ENCODE measurements at places on chromosomes 2 and 18.

DNA sequence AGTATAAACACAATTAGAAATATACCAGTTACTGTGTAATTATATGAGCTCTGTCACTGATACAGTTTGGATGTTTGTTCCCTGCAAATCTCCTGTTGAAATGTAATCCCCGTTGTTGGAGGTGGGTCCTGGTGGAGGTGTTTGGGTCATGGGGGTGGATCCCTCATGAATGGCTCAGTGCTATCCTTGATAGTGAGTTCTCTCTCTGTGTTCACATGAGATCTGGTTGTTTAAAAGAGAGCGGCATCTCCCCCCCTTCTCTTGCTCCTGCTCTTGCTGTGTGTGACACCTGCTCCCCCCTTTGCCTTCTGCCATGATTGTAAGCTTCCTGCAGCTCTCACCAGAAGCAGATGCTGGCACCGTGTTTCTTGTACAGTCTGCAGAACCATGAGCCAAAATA, 24.1 kb downstream of the MTX2 start:
- DNase-seq: no peak

GRCh38 chr2:6526093-6526824, 339.4 kb downstream of the CMPK2 start:
- no peak for DNase-seq

GRCh38 chr2:34851804-34852203, 1252.7 kb upstream of the FAM98A start:
- no peak for DNase-seq

- no peak for DNase-seq
Measured at GRCh38 chr2:95019572-95019971, 5.9 kb upstream of the MAL start.

- DNase-seq: peak; percentile 37
Measured at GRCh38 chr2:985317-985898, 34.8 kb downstream of the SNTG2 start.

- no peak for DNase-seq
Measured at GRCh38 chr2:46632349-46632748, 153.0 kb downstream of the TMEM247 start.

DNA sequence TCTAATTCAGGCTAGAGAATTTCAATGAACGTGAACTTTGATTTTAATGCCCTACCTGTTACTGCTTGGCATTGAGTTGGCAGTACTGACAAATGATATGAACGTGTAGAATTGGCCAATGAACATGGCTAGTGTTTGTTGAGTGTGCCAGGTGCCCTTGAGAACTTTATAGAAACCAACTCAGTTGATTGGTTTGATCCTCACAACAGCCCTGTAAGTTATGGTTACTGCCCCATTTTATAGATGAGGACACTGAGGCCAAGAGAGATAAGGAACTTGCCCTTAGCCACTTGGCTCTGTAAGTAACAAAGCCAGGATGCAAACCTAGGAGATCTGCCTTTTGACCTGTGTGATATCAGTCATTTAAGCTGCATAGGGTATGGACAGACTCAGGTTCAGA, 275.7 kb downstream of the NEDD4L start:
- DNase-seq: no peak

DNA sequence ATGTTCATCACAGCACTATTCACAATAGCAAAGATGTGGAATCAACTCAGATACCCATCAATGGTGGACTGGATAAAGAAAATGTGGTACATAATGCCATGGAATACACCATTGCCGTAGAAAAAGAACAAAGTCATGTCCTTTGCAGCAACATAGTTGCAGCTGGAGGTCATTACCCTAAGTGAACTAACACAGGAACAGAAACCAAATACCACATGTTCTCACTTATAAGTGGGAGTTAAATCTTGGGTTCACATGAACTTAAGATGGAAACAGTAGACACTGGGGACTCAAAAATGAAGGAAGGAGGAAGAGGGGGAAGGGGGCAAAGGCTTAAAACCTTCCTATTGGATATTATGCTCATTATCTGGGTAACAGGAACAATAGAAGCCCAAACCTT, 228.1 kb upstream of the RAB6C start:
- no peak for DNase-seq

DNA sequence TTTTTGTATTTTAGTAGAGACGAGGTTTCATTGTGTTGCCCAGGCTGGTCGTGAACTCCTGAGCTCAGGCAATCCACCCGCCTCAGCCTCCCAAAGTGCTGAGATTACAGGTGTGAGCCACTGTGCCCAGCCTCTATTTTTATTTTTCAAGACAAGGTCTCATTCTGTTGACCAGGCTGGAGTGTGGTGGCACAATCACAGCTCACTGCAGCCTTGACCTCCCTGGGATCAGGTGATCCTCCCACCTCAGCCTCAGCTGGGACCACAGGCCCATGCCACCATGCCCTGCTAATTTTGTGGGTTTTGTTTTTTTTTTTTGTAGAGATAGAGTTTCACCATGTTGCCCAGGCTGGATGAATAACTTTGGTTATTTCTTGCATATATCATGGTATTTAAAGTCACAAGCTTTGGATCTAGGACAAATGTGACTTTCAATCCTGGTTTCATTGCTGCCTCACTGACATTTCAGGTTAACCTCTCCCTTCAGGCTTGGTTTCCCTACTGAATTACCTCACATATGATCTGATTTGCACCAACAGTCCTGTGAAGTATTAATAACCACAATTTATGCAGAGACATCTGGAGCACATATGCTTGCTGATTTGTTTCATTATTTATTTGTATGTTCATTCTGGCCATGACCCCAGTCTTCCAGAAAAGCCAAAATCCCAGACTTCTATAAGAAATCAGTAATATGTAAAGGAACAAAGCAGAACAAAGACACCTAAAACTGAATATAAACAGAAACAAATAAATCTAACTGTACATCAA, 17.5 kb upstream of the RAB31 start:
- no peak for DNase-seq

GRCh38 chr2:1518867-1519530, 105.7 kb downstream of the TPO start:
- no peak for DNase-seq

GRCh38 chr2:112020561-112020960, 34.5 kb upstream of the TMEM87B start:
- no peak for DNase-seq

DNA sequence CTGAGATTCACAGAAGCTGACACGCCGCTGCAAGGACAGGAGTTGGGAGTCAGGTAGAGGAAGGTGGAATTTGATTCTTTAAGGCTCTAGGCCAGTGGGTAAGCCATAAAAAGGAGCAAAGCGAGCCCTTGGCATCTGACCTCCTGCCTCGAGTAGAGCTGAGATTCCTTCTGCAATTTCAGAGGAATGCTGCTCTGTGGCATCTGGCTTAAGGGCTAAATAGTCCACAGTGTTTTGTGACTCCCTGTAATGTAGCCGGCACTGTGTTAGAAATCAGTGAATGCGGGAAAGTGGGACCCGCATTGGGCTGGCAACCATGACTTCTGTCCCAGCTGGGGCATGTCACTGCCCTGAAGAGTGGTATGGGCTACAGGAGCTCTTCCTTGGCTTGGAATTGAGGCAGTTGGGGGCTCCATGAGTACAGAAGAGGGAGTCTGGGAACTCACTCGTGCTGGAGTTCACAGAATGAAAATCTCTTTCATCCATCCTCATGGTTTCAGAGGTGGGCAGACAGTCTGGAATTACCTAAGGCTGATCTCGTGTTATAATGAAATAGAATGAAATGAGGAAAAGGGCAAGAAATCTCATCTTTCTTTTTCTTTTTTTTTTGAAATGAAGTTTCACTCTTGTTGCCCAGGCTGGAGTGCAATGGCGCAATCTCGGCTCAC, 12.7 kb upstream of the MYCN start:
- DNase-seq: no peak

- peak; percentile 59 for DNase-seq
Measured at GRCh38 chr2:62306751-62307468, 111.0 kb downstream of the B3GNT2 start.

GRCh38 chr2:240398661-240399267, 36.7 kb upstream of the GPC1 start:
- no peak for DNase-seq

- DNase-seq: no peak
Measured at GRCh38 chr2:131827481-131828163, 299.9 kb downstream of the CCDC74A start.

DNA sequence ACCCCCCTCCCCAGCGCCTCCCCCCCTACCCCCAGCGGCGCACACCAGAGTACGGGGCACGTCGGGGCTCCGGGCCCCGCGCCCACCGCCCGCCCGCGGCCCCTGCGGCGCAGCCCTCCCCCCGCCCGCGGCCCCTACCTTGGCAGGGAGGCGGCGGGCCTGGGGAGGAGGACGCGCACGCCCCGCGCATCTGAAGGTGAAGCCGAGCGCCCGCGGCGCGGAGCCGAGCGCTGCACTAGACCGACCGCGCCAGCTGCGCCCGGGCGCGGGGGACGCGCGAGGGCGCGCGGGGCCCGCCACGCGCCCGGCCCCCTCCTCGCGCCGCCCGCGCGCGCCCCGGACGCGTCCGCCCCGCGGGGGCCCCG, at the start of gene ZNF516:
Gene ZNF516 (minus strand): TSS at position 237 of the 365 bp plus-strand sequence. CDS start 52,188 bp downstream, outside the sequence.
- DNase-seq: peak; percentile 27

GRCh38 chr2:232349546-232349945, 29.0 kb upstream of the ALPP start:
- DNase-seq: no peak

DNA sequence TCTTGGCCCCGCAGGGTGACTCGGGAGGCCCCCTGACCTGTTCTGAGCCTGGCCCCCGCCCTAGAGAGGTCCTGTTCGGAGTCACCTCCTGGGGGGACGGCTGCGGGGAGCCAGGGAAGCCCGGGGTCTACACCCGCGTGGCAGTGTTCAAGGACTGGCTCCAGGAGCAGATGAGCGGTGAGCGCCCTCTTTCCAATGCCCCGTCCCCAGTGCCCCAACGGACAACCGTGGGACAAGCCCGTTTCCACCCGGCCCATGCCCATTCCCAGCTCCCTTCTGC, 2.6 kb upstream of the CHRND start:
- no peak for DNase-seq

- DNase-seq: no peak
Measured at GRCh38 chr18:28382215-28382879, 205.4 kb upstream of the CDH2 start.

DNA sequence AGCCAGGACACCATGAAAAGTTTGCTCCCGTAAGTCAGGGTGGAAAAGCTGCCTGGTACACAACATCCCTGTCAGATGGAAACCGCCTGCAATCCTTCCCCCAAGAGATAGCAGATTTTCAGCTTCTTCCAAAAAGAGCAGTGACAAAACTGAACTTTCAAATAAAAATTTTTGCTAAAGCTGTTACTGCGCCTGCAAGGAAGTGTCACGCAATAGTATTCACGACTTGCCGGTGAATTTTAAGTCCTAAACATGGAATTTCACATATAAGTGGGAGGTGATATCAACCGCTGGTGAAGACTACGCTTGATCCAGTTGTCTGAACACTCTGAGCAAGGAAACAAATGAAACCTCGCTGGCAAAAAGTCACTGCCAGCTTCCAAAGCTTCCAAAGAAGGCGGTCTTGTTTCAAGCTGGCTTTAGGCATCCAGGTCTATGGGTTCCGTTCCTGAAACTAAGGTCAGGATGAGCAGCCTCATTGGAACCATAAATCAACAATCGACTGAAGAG, 2.8 kb downstream of the COL6A3 start:
- no peak for DNase-seq
